ENCODE measurements at places on chromosomes 1 and 21.
A peak's percentile ranks its signal among the peaks of the same experiment; 100 is the strongest.

- DNase-seq = no peak
Measured at GRCh38 chr21:23982546-23982945, 1624.7 kb downstream of the MRPL39 start.

DNA sequence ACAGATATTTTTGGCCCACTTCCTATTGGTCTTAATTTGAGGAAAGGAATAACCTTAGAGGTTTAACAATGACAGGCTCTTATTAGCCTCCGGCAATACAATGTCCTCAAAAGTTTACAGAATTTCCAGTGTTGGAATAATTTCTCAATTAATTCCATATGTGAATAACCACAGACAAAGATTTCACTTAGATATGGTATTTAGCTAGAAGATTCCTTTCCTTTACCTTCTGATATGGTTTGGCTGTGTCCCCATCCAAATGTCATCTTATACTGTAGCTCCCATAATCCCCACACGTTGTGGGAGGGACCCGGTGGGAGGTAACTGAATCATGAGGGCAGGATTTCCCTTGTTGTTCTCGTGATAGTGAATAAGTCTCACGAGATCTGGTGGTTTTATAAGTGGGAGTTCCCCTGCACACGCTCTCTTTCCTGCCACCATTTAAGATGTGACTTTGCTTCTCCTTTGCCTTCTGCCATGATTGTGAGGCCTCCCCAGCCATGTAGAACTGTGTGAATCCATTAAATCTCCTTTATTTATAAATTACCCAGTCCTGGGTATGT lies 54.9 kb upstream of the RGS7 start:
- no peak for DNase-seq

DNA sequence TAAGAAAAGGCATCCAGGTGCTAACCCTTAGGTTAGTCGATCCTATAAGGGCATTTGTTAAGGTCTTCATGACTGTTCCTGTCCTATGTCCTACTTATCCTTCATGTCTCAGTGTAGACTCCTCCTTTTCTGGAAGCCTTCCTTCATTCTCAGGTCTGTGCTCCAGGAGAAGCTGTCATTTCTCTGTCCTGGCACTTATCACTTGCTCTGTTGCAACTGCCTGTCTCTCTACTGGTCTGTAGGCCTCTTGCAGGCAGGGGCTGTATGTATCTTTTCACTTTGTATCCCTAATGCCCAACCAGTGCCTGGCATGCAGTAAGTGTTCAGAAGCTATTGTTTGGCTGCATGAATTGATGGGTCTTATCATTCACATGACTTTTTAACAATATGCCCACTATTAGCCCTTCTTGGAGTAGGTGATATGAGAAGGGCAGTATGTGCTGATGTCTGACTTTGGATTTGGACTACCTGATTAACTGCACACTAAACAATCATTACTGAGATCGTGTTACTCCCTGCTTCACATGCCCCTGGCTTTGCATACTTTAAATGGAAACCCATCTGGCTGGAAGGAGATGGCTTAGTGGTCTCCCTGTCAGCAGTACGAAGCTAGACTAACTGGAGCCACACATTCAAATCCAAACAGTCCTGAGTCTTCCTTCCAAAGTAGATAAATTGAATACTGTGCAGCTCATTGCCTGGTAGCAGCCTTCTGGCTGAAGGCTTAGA lies 88.8 kb downstream of the RGL1 start:
- DNase-seq = no peak

DNA sequence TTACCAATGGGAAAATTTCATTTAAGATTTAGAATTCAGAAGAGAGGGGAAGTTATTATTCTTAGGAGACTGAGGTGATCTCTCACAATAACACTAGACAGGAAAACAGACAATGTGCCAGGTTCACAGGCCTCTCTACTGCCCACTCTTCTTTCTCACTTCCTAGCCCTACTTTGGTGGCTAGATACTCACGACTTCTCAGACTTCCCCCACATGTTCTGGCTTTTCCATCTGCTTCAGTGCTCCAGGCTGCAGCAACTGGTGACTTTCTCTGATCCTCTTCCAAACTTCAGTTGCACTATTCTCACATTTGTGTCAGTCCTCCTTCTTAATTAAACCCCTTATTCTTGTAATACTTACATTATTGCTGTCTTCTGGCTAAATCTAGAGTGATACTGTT lies 208.7 kb upstream of the KCTD3 start:
- no peak for DNase-seq

DNA sequence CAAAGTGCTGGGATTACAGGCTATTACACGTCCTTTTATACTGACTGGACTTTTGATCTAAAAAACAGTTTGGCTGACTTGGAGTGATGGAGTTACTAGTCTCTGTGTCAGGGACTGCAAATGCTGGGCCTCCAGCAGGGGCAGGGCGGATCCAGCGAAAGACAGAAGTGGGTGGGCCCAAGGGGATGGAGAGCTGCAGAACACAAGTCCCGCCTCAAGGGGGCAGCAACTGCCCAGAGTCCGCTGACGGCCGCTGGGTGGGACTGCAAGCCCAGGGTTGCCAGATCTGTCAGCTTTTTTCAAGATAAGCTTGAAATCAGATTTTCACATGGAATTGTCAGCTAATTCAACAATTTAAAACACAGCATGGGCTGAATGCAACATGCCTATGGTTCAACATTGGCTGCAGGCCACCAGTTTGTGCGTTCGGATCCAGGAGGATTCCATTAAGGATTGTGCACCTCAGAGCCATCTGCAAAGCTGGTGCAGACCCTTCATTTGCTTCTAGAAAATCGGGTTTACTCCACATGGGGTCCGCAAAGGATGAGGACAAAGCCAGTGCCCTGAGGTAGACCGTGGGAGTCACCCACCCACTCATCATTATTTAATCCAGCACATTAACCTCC lies 10.7 kb downstream of the STMN1 start:
- peak; percentile 88 for DNase-seq

- DNase-seq = no peak
Measured at GRCh38 chr21:35265170-35265877, 216.2 kb upstream of the RUNX1 start.

DNA sequence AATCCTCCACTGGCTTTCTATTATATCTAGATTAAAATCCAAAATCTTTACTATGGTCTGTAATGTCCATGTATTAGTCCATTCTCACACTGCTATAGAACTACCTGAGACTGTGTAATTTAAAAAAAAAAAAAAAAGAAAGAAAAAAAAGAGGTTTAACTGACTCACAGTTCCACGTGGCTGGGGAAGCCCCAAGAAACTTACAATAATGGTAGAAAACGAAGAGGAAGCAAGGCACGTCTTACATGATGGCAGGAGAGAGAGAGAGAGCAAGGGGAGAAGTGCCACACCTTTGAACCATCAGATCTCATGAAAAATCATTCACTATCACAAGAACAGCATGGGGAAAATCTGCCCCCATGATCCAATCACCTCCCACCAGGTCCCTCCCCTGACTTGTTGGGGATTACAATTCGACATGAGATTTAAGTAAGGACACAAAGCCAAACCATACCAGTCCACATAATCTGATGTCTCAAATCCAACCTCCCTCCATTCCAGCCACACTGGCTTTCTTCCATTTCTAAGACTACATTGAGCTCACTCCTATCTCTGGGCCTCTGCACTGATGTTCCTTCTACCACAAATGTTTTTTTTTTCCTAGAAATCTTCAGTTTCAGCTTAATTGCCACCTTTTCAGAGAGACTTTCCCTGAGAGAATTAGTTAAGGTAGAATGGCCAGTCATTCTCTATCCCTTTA lies 92.4 kb downstream of the EIF4G3 start:
- no peak for DNase-seq

DNA sequence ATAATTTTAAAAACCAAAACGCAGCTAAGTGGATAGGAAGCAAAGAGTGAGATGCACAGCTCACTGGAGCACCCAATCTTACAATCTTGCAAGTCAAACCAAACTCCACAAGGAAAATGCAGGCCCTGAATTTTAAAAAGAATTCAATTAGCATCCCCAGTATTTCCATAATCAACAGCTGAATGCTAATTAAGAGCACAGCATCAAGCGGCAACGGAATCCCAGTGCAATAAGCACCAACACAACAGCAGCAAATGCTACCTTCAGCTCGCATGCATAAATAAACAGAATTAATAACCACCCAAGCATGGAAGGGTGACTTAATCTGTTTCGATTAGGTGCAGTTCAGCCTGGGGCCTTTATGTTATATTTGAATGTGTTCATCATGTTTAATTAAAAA lies 142.9 kb downstream of the SLC45A1 start:
- DNase-seq = no peak

DNA sequence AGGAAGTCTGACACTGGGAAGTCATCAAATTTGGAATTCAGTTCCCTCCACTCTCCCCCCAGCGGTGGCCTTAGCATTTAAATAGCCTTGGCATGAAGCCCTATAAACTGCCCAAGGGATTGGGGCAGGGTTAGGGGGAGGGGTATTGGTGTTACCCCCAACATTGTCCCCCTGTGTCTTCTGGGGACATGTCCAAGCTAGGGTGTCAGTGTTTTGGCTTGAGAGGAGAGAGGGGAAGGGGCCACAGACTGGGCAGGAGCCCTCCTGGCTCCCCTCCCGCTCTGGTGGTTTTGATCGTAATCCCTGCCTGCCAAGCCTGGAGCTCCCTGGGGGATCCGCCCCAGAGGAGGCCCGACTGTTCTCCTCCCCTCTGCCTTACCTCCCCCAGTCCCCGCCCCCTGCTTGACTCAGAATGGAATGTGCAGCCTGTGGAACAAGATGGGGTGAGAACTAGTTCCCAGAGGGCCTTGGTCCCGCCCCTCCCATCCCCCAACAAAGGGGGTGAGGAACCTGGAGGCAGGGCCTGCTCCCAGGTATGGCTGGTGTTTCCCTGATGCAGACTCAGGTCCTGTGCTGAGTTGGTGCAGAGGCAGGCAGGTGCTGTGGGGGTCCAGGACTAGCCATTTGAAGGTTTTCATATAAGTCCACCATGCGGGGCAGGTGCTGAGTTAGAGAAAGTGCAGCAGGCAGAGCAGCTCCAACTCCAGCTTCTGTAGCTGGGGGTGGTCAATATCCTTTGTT lies 7.4 kb downstream of the SOX13 start:
- no peak for DNase-seq

DNA sequence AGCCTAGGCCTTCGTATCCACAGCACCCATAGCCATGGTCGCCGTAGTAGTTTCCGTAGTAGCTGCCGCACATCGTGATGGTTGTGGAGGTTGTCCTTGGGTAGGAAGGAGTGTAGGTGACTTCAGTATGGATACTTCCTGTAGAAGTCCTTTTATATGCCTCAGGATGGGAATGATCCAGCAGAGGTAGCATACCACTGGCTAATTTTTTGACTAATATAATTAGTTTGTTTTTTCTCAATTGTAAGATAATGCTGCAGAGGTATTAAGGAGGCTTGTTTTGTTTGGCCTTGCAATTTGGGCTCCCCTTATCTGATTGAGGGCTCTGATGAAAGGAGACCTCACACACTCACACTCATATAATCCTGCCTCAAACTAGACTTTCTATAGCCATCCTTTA lies at the start of gene KRTAP6-2:
Gene KRTAP6-2, minus strand, starts transcription at position 101 of the 400 bp plus-strand sequence. Its CDS starts 28 bp downstream, at position 73.
- no peak for DNase-seq

GRCh38 chr1:29601021-29601420 lies 364.7 kb downstream of the PTPRU start:
- no peak for DNase-seq

- no peak for DNase-seq
Measured at GRCh38 chr1:215518594-215518993, 48.5 kb upstream of the KCTD3 start.

GRCh38 chr1:167171286-167171929 lies 49.3 kb upstream of the POU2F1 start:
- DNase-seq = no peak

GRCh38 chr1:108704496-108704895 lies 8.2 kb upstream of the FNDC7 start:
- DNase-seq = no peak

GRCh38 chr1:84303314-84303830 lies 1.9 kb downstream of the SAMD13 start:
- DNase-seq = no peak

DNA sequence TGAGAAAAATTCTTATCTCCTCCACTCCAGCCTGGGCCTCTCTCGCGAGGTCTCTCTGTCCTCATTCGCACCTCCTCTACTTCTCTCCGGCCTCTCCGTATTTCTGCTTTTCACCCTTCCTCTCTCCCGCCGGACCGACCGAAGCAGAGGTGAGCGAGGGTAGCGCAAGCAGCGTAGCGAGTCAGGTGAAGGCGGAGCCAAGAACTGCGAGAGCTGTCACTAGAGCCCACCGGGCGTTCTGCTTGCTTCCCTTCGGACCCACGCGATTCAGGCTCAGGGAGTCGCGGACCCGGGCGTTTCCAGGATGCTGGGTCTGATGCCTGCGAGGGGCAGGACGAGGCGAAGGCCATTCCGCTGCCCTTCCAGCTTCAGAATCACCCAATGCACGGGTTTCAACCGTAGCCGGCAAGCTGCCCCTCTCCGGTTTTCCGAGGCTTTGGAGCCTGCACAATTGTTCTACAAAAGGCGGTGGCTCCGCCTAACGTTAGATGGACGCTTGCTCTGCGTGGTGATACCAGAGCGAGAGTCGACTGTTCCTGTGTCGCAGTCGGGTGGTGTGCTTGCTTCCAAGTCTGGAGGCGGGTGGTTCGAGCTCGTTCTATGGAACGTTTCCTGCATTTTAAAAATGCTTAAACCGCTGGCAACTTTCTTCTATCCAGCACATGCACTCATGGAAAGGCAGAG lies 310.2 kb downstream of the FAM72C start:
- DNase-seq = no peak

DNA sequence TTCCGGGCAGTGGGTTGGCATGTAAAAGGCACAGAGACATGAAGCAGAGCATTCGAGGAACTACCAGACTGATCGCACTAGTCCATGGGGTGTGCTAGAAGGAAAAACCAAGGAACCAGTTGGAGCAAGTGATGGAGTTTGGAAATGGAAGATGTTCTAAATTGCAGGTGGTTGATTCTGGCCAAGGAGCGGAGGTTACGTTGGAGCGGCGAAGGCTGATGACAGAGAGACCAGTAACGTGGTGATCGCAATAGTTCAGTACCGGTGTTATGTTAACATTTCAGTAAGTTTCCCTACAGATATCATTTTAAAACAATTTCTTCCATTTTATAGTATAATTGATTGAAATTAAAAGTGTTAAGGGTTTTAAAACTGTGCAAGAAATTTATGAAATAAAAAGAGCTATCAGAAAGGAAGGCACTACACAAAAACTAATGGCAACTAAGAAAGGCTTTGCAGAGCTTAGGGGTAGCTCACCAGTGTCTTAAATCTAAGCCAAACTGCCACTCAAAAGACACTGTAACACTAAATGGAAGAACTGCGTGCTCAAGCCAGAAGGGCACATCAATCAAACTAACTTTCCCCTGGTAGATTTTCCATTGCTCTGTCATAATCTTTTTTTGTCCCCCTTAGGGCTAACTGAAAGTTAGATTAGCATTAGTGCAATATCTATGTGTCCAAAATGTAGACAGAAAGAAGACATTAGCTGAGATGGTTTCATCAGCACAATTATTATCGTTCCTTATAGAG lies 11.3 kb upstream of the HEATR1 start:
- DNase-seq = no peak

GRCh38 chr1:18723701-18724411 lies 93.2 kb downstream of the PAX7 start:
- no peak for DNase-seq

- no peak for DNase-seq
Measured at GRCh38 chr1:210565306-210565705, 236.6 kb downstream of the HHAT start.

GRCh38 chr21:42097274-42097673 lies 26.2 kb downstream of the UMODL1 start:
- DNase-seq = no peak

- DNase-seq = no peak
Measured at GRCh38 chr1:66438062-66438461, 95.9 kb upstream of the SGIP1 start.

GRCh38 chr1:93129507-93130099 lies 50.5 kb downstream of the MTF2 start:
- DNase-seq = no peak
